ENCODE measurements at places on chromosomes 6 and 20.

- peak; percentile 90 for DNase-seq
Observed at GRCh38 chr6:35731414-35731735, 5.5 kb upstream of the ARMC12 start.

DNA sequence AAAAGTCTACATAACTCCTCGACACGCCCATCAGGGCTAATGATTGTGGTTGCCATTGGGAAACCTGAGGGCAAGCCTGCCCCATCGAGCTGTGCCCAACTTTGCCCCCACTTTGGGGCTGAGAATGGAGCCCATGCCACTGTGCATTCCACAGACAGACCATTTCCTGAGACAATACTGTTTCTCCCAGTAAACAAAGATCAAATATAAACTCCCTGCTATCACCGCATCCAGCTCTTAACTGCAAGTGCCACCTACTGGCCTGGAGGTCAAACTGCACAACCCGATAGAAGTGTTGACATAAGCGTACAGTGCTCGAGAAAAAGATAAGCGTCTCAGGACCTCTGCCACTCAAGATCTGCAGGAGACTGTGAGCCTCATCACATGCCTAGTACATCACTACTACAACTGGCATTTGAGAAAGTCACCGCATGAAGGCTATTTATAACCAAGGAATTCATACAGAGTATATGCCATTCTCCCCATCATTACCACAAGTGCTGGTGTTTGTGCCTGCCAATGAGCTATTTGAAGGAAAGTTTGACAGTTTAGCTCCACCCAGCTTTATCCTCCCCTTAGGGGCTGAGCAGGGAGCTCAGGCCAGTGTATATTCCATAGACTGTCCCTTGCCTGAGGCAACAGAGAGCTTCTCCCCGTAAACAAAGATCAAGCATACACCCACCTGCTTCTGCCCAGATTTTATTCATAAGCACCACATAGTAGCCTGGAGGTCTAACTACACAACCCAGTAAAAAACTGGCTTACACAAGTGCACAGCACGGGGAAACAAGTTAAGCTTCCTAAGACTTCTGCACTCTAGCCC, 4.5 kb upstream of the DEFB126 start:
- DNase-seq: no peak

DNA sequence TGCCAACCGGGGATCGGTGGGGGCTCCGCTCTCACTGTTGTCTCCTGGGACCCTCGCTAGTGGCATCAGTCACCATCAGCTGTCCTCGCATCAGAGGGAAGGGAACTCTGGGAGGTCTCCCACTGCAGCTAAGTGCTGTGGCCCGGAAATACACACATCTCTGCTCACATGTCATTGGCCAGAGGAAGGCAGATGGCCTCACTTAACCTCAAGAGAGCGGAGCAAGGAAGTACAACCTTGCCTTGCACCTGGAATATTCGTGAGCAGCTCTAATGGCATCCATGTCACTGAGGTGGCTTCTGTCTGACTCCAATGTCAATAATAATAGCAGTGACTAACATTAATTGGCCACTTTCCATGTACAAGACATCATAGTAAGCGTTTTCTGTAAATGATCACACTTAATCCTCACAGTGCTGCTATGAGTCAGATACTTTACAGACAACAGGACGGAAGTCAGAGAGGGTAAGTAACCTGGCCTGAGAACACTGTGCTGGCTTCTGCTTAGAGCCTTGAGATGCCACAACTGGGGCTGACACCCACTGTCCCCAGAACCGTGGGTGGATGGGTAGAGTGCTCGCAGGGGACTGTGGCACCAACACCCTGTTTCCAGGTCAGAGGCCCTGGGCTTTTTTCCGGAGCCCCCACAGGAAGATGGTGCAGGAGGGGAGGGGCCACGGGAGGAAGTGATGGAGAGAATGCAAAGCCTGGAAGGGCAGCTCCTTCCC, 6.0 kb downstream of the LHFPL5 start:
- DNase-seq: no peak

DNA sequence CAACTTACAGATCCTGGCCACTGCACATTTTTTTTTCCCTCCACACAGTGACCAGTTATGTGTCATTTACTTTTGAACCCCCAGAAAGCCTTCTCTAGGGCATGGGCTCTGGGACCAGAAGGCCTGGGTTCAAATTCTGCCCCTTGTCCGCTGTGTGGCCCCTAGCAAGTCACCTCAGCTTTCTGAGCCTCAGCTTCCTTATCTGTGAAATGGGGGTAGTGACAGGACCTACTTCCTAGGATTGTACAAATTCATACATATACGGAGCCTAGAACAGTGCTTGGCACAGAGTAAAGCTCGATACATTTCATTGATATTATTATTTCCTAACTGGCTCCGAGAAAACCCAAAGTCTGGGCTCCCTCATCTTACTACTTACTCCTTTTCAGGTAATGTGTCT, 1.6 kb downstream of the BPI start:
- DNase-seq: no peak

GRCh38 chr20:36541768-36542488, 609 bp downstream of the MYL9 start:
- no peak for DNase-seq

DNA sequence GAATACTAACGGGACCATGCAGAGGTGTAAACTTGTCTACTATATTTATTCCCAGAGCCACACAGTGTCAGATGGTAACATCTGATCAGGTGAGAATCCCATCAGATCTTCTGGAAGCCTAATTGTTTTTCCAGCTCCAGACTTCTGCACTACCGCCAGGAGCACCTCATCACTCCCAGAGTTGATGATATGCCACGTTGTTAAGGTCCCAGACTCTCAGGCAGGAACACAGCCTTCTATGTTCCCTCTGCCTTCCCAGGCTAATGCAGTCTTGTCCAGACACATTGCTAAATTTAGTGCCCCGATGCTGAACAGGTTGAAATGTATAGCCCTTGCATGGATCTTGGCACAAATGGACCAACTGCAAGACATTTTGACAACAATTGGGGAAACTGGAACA, 86.2 kb downstream of the PROKR2 start:
- no peak for DNase-seq

DNA sequence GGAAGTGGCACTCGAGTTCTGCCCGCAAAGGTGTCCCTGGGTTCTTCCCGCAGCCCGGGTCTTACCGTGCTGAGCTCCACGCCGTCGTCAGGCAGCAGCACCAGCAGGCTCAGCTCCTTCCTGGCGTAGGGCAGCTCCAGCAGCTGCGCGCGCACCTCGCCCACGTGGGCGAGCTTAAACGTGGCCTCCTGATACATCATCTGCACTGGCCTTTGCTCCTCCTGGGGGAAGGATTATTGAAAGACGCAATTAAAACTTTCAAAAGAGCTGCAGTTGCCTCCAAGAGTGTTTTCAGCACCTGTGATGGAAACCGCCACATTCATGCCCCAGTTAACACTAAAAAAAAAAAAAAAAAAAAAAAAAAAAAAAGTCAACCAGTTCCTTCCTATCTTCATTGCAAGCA, 11.3 kb downstream of the SERPINB9 start:
- peak; percentile 63 for DNase-seq

DNA sequence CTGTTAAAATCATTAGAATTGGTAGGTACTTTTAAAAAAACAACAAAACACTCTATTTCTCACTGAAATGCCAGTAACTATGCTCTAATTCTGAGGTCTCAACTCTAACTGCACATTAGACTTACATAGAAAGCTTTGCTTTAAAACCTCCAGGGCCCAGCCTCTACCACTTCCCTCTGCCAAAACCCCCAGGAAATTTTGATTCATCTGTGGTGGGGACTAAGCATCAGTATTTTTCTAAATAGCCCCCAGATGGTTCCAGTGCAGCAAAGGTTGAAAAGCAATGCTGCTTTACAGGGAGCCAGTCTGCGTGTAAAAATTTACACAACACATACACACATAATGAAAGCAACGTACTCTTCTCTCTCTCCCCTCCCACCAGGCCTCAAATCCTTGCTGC, 3.8 kb downstream of the TBC1D32 start:
- no peak for DNase-seq

All from stimulated activated CD4-positive, alpha-beta T cell treated with anti-CD3 and anti-CD28 coated beads, Interleukin-2, amount 100 ng/mL, for 4 hours (primary cell).